Activated CD8-positive, alpha-beta memory T cell treated with anti-CD3 and anti-CD28 coated beads for 1 hour (primary cell): ENCODE measurements at places on chromosomes 7 and 10.

GRCh38 chr10:119283818-119284217 lies 76.4 kb downstream of the GRK5 start:
- no peak for DNase-seq

- no peak for DNase-seq
Observed at GRCh38 chr7:127793582-127793981, 141.6 kb downstream of the SND1 start.

DNA sequence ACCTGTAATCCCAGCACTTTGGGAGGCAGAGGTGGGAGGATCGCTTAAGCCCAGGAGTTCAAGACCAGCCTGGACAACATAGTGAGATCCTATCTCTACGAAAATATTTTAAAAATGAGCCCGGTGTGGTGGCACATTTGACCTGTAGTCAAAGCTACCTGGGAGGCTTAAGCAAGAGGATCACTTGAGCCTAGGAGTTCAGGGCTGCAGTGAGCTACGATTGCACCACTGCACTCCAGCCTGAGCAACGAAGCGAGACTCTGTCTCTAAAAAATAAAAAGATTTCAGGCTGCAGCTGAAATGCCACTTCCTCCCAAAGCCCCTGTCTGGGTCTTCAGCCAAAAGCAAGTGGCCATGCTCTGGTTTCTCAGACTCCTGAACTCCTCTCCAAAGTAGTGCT lies 38.7 kb upstream of the CARD11 start:
- no peak for DNase-seq

DNA sequence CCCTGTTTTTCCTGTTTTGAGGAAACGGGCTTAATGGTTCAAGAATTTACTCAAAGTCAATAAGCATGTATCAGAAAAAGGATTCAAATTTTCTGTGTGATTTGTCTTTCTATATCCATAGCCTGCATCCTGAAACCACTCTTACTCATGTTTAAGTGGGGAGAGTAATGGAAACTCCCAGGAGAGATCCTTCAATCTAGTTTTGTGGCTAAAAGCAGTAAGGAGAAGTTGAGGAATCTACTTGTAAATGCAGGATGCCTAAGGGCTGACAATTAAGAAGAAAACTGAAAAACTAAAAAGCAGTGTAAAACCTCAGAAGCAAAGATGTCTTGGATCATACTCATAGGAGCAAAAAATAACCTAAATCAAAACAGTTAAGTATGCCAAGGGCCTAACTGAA lies 68.1 kb upstream of the GRID1 start:
- DNase-seq: no peak

DNA sequence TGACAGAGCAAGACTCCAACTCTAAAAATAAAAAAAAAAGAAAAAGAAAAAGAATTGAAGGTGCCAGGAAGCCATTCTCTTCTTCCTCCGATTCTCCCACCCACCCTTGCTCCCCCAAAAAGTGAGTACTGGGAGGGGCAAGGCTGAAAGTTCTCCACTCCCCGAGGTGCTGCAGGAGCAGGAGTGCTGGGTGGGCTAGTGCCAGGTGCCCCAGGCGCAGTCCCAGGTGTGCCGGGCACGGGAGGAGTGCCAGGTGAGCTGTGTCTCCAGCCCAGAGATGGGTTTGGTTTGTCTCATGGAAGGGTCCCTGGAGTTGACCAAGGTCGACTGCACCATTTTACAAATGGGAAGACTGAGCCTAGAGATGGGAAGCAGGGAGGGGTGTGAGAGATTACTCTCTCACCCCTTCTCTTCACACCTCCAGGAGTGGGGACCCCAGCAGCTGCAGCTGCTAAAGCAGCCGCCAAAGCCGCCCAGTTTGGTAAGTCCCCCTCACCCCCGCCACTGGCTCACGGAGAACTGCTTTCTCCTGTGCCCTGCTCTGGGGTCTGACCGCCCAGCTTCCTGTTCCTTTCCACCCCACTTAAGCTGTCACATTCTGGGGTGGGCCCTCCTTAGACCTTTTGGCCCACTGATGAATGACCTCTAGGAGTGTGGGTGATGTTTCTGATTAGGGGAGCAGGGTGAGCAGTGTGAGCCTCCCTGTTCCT lies 26.2 kb upstream of the LIMK1 start:
- DNase-seq: no peak

- DNase-seq: no peak
Observed at GRCh38 chr7:36870625-36871354, 146.5 kb upstream of the AOAH start.
